HFFc6 (cell line): ENCODE measurements at places on chromosomes 16 and 17. TPM values are rescaled to one million over a fixed set of nuclear protein-coding genes. Genes with fewer than 3 reads are reported as not detected.

Gene TRAF7
- 73.5 to 86.4 TPM (median 84.0 TPM) in 3 replicates for total RNA-seq

Gene HOXB1
- total RNA-seq: not detected in 3 replicates

DNA sequence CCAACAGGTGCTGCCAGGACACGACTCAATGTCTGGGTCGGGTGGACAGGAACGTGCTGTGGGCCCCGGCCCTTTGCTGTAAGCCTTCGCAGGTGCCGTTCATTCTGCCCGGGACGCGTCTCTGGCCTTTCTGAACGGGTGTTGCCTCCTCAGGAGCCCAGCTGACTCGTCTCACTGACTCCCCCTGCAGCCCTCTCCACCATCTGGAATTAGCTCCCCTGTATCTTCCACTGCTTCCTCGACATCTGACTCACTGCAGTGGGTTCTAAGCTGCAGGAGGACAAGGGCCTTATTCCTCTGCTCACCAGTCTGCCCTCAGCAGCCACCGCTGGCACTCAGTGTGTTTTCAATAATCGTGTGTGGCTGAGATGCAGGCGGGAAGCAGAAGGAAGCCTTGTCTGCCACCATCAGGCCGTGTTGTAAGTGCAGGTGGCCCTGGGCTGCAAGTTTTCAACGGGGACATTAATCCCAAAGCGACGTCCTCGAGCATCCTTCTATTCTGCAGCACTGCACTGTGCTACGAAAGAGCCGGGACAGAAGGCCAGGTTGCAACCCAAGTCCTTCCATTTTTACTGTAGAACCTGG is 256.2 kb downstream of the FOXL1 start:
- H3K36me3 ChIP-seq: no peaks in the 10 kb centered on the region; the same call in 1 of the 2 replicates
- H3K4me3 ChIP-seq: no peak overlapping the region
- peak; percentile 82 for DNase-seq
- peaks cover 16% of the 10 kb centered on the region for H3K27me3 ChIP-seq
- peaks cover 38% of the 10 kb centered on the region for H3K4me1 ChIP-seq

- H3K36me3 ChIP-seq: no peaks in the 10 kb centered on the region
- H3K4me3 ChIP-seq: peak overlapping the region; percentile 96
- peaks cover 36% of the 10 kb centered on the region for H3K4me1 ChIP-seq
These were observed 743 bp downstream of the SHCBP1 start for GRCh38 chr16:46620266-46621005.

- no peak for DNase-seq
- H3K4me1 ChIP-seq: peaks cover 6% of the 10 kb centered on the region; the same call in 1 of the 2 replicates
- H3K27ac ChIP-seq: no peak overlapping the region
- H3K36me3 ChIP-seq: no peaks in the 10 kb centered on the region
These were observed 10.5 kb upstream of the NGFR start for GRCh38 chr17:49484588-49484987.
